ENCODE measurements at places on chromosomes 2 and 18.

- no peak for DNase-seq
Observed at GRCh38 chr18:32441533-32441932, 29.1 kb downstream of the GAREM1 start.

GRCh38 chr2:212176151-212176550 is 362.5 kb downstream of the ERBB4 start:
- DNase-seq, result no peak

DNA sequence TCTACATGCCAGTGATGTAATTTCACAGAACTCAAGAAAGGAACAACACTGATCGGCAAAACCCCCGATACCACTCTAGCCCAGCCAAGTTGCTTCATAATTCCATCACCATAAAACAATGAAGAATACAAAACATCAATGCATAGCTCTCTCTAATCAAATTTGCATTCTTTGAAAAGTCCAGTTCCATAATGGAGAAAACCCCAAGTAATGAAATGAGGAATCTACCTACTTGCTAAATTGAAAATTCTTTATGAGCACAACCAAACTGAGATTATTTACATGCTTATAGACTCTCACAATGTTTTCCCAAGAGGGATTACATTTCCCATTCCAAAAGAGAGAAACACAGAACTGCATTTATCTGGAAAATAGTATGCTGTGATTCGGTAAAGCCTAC is 186.5 kb downstream of the NR4A2 start:
- DNase-seq, result no peak

DNA sequence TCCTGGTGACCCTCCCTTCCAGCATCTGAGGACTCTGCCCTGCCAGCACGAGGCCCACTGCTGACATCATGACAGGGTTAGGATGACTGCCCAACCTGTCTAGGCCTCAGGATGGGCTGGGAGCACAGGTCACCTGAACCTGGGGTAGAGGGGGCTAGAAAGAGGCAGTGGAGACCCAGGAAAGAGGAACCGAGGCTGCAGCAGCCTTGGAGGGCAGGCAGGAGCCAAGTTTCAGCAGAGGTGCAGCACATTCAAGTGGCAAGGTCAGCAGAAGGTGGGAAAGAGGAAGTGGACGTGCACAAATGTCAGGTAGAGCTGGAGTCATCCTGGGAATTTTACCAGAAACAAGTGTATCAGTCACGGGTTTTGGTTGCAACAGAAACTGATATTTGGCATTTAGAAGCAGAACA is 13.6 kb upstream of the RAB10 start:
- no peak for DNase-seq

- DNase-seq, result no peak
Observed at GRCh38 chr18:8231316-8231715, 377.9 kb upstream of the RAB12 start.

DNA sequence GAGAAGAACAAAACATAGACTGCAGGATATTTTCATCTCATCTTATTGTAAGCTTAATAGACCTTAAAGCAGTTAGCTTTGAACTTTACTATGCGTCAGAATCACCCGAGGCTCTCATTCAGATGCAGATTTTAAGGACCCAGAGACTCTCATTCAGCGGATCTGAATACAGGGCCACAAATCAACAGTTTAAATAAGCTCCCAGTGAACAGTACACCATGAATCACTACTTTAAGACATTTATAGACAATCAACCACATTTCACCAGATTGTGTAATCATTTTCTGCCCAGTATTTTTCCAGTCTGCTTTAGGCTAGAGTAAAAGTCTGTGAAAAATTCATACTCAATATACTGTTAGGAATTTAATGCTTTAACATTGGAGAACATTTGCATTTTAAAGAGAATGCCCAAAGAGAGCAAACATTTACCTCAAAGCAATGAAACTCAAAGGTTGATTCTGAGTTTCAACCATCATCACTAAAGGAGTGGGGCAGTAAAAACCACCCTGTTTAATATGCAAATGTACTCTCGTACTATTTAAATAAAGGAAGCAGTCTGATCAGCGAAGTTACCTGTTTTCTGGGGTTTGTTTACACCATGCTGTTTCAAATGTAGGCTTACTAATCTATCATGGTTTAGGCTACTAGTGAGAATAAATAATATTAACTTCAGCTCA is 11.0 kb upstream of the ALPK2 start:
- peak; percentile 44 for DNase-seq

DNA sequence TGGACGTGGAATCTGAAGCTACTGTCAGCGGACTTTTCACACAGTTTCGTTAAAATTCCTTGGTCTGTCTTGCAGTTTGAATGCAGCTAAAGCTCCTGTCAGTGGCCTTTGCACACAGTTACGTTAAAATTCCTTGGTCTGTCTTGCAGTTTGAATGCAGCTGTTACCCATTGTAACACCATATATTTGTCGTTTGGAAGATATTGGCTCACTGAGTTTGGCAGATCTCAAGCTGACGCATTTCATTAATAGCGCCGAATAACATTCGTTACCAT is 1.0 kb downstream of the LIMS1 start:
- no peak for DNase-seq

DNA sequence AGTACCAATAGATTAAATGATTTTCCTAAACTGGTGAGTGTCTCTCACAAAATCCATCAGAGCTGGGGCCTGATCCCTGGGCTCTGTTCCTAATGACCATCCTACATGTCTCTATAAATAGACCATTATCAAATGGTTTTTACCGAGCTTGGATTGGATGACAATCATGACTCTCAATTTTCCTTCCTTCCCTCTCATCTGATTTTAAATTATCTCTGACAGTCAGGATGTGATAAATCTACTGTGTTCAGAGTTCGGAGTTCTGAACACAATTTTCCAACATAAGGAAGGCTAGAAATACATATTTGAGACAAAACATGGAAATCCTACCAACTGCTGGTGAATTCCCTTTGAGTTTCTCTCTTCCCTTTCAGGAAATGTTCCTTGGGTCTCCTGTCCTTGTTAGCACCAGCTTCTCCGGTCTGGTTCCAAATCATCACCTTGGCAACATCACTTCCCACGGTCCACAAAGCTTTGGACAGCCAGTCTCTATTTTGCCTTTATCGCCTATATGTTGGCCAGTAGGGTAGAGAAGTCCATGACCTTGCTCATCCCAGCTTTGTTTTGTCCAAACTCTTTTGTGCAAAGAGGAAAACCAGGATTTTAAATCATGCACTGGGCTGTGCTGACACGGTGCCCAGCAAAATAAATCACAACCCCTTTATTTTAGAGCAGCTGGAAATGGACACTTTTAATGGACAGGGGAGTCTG is 139.6 kb upstream of the ITGA6 start:
- no peak for DNase-seq

DNA sequence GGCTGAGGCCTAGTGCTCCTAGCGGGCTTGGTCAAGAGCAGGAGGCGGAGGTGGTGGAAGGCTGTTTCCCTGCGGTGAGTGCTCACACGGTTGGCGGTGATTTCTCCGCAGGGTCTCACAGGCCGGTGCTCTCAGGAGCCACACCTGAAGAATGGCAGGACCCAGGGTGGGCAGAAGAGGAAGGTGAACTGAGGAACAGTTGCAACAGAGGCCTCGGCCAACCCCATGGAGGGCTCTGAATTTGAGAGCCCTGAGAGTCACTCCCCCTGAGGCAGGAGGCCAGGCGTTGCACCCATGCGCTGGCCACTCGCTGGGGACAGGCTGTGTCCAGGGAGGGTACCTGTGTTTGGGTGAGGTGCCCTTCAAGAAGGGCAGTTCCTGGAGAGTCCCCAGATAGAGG is 35.3 kb upstream of the ZNF516 start:
- DNase-seq, result no peak

GRCh38 chr2:97774425-97774824 is 61.0 kb downstream of the ZAP70 start:
- no peak for DNase-seq

DNA sequence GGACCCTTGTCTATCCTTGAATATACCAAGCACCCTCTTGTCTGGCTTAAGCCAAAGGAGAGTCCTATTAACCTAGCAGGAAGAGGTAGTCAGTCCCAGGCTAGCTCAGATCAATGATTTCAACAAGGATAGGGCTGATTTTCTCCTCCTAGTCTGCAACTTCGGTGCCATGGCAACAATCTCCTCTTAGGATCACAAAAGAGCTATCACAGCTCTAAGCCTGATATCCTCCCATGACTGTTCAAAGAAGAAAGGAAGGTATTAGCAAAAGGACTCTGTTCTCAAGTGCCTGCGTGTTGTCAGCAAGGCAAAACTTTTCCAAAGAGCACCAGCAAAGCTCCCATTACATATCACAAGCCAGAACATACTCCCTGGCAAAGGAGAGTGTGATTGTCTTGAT is 58.7 kb upstream of the DDX18 start:
- no peak for DNase-seq
